ENCODE measurements at places on chromosomes 4 and X. TPM values are rescaled to one million over a fixed set of nuclear protein-coding genes. Genes with fewer than 3 reads are reported as not detected.

The COPS4 gene
- polyA plus RNA-seq = 19.9 TPM

The ERCC6L gene
- 11.3 TPM for polyA plus RNA-seq

The MFAP3L gene
- 3.4 TPM for polyA plus RNA-seq

The GCNA gene
- polyA plus RNA-seq = 1.2 TPM

The CCDC110 gene
- 6.7 TPM for polyA plus RNA-seq

The FGF5 gene
- polyA plus RNA-seq = not detected

The F8A3 gene
- 0.17 TPM for polyA plus RNA-seq

The EMCN gene
- not detected for polyA plus RNA-seq

The DCAF4L1 gene
- polyA plus RNA-seq = 0.55 TPM

The ARHGAP6 gene
- 0.26 TPM for polyA plus RNA-seq

The CCNB3 gene
- 0.12 TPM for polyA plus RNA-seq

The ZFP92 gene
- polyA plus RNA-seq = 0.05 TPM

The FGFR3 gene
- 3.6 TPM for polyA plus RNA-seq

The PCDH7 gene
- polyA plus RNA-seq = 2.7 TPM

The KCND1 gene
- polyA plus RNA-seq = 3.2 TPM

The HS3ST1 gene
- 1.3 TPM for polyA plus RNA-seq

The PHKA2 gene
- polyA plus RNA-seq = 8.0 TPM

The ARMCX2 gene
- polyA plus RNA-seq = 47.8 TPM

The CSN1S1 gene
- 0.21 TPM for polyA plus RNA-seq

The MAGEA2 gene
- polyA plus RNA-seq = 1.5 TPM

The RBM47 gene
- 35.6 TPM for polyA plus RNA-seq

The CHRDL1 gene
- 3.6 TPM for polyA plus RNA-seq

The ESX1 gene
- not detected for polyA plus RNA-seq

The DGAT2L6 gene
- polyA plus RNA-seq = not detected

The FABP2 gene
- polyA plus RNA-seq = not detected

The VGLL1 gene
- polyA plus RNA-seq = not detected

The C4orf36 gene
- polyA plus RNA-seq = 0.97 TPM

The ETDA gene
- polyA plus RNA-seq = not detected

The FAM53A gene
- polyA plus RNA-seq = 1.4 TPM

The ZFX gene
- polyA plus RNA-seq = 8.3 TPM

The PPP3CA gene
- 45.2 TPM for polyA plus RNA-seq

The DMP1 gene
- not detected for polyA plus RNA-seq

The SFRP2 gene
- polyA plus RNA-seq = 286 TPM

The FAM47C gene
- not detected for polyA plus RNA-seq

The RRH gene
- polyA plus RNA-seq = not detected

The ATP2B3 gene
- 0.09 TPM for polyA plus RNA-seq

The PSAPL1 gene
- not detected for polyA plus RNA-seq

The CTAG1B gene
- not detected for polyA plus RNA-seq

The EXOC1L gene
- polyA plus RNA-seq = not detected

The MAML3 gene
- 1.3 TPM for polyA plus RNA-seq

The TENT5D gene
- polyA plus RNA-seq = not detected

The PABPC5 gene
- 2.8 TPM for polyA plus RNA-seq

The CYSLTR1 gene
- not detected for polyA plus RNA-seq

The AR gene
- polyA plus RNA-seq = 11.2 TPM

The ERAS gene
- 1.7 TPM for polyA plus RNA-seq

The MAGEC1 gene
- not detected for polyA plus RNA-seq

The SOWAHD gene
- 3.8 TPM for polyA plus RNA-seq

The IQSEC2 gene
- polyA plus RNA-seq = 12.3 TPM

The HDAC6 gene
- polyA plus RNA-seq = 33.0 TPM

Measured in GM23338 (cell line).